ENCODE measurements at places on chromosomes 2 and 18.

DNA sequence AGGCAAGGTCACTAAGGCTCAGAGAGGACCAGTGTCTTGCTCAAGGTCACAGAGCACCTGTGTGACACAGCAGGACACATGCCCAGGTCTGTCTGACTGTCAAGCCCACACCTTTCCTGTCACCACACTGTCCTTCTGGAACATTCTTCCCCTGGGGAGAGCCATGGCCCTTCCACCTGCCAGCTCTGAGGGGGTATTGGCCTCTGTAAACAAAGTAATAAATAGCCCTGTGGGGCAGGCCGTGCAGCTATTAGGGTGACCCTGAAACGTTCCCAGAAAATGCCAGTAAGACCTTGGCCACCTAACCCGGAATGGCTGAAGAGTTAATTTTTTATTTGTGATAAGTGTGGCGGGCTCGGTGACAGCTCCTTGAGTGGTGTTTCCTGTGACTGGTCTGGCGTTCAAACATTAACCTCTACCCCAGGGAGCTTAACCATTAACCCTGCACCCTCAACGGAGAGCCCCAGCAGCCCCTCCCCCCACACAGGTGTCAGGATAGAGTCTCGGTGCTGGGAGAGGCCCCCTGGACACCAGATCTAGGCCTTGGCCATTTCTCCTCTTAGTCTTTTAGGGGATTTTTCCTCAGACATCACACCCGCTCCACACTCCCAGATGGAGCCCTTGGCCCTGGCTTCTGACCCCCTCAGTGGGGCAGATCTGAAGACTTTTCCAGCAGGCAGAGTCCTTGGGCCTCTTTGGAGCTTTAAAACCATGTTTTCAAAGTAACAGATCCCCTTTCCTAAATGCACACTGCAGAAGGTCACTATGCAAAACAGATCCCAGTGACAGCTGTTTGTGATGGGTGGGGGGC is 36.6 kb downstream of the SCTR start:
- no peak for DNase-seq

DNA sequence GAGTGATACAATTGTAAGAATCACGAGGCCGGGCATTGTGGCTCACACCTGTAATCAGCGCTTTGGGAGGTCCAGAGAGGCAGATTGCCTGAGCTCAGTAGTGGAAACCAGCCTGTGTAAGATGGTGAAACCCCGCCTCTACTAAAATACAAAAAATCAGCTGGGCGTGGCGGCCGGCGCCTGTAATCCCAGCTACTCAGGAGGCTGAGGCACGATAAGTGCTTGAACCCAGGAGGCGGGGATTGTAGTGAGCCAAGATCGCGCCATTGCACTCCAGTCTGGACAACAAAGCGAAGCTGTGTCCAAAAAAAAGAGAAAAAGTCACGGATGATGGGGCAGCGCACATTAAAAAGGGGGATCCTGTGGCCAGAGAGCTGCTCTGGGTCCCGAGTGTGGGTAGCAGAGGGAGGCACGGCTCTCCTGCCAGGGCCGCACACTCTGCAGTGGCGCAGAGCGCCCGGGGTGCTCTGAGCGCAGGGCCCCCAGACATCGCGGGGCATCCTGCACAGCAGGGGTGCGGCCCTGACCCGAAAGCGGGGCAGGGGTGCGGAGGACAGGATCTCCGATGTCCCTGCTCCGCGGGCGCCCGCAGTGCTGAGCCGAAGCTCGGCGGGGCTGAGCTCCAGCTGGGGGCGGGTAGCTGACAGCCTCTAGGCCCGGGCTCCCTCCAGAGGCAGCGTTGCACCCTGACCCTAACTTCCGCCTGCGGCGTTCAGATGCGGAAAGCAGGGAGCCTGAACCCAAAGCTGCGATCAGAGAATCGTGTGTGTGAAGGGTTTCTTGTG is 30.4 kb upstream of the RAB6D start:
- no peak for DNase-seq

GRCh38 chr2:234454433-234454832 is 42.4 kb downstream of the ARL4C start:
- DNase-seq = no peak

GRCh38 chr2:162967147-162967546 is 128.6 kb upstream of the KCNH7 start:
- no peak for DNase-seq

DNA sequence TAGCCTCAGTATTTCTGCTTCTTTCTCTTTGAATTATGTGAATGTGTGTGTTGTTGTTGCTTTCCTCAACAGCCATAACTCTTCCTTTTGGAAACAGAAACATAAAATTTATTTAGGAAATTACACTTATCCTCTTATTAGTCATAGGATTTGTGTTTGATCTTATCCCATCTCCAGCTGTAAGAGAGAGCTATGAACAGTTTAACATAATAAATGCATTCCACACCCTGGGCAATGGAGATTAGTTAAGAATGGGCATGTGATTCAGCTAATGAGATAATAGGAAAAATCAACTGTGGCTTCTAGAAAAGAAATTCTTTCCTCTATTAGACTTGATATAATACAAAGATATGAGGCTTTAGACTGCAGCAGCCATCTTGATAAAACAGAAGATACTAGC is 55.0 kb downstream of the SCN7A start:
- DNase-seq = no peak

DNA sequence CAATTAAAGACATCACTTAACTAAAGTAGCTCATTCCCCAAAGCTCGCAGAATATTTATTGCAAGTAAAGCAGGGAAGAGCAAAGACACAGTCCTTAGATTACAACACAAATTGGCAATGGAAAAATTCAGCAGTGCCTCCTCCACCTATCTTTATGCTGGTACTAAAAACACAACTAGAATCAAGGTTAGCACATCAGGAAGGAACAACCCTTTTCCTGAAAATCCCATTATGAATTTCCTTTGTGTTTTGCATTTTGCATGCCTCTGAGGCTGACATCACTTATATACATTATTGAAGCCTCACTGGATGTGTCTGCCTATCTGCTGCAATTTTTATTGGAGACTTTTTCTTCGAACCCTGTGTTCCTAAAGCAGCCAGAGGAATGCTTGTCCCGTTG is 193.8 kb upstream of the STK17B start:
- DNase-seq = no peak

DNA sequence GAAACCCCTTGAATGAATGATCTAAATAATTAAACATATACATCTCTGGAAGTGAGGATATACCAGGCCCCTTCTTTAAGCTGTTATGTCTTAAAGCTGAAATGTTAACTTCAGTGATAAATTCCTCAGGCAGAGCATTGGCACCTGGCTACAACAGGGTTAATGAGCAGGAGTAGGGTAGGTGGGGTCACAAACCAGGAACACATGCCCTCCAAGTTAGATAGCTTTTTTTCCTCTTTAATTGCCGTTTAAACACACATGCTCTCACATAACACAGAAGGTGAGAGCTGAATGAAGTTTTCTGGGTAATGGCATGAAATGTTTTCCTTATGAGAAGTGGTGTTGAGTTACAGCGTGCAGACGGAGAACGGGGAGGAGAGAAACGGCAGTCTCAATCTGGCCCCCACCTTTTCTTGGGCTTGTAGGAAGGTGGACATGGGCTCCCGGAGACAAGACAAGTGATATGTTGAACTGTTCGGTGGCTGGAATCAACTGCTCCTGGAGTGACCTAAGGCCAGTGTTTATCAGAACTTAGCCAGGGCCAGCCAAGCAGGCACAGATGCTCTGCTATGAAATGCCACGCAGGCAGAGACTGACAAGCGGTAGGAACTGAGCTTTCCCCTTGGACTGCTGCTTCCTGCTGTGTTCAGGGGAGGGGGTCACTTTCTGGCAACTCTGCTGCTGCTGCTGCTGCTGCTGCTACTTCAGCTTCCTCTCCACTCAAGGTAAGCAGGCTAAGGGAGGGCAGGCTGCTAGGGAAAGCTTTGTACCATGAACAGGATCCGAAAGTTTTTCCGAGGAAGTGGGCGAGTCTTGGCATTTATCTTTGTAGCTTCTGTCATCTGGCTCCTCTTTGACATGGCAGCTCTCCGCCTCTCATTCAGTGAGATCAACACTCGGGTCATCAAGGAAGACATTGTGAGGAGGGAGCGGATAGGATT is at the start of gene GALNT5:
Gene GALNT5, plus strand, starts transcription at position 394 of the 941 bp plus-strand sequence. Its CDS starts 378 bp downstream, at position 772.
- DNase-seq = no peak

DNA sequence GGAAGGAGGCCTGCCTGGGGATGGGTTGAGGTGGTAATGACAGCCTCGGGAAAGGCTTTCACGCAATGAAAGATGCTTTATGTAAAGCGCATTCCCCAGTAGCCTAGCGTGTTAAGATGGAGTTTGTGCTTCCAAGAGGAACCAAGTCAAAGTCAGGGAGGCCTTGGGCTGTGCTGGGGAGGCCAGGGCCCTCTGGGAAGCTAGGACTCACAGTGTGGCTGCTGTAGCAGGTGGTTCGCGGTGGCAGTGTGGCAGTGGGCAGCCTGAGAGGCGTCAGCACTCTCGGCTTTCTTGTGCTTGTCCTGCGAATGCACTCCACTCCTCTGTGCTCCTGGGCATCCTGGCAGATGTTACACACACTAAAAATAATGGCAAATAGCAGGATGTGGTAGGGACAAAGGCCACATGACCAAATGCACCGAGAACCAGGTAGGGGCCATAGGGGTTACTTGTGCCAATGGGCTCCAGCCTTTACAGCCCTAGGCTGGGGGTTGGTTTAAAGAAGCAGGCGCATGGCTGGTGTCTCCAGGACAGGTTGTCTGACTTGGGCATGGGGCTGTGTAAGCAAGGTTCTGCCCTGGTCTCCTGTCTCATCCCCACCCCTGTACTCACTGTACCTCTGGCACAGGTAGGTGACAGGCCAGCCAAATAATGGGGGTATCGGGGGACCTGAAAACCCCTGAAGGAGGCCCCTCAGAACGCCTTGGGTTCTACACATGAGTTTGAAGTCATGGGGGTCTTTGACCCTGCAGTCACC is 154.4 kb upstream of the TWIST2 start:
- DNase-seq = no peak

DNA sequence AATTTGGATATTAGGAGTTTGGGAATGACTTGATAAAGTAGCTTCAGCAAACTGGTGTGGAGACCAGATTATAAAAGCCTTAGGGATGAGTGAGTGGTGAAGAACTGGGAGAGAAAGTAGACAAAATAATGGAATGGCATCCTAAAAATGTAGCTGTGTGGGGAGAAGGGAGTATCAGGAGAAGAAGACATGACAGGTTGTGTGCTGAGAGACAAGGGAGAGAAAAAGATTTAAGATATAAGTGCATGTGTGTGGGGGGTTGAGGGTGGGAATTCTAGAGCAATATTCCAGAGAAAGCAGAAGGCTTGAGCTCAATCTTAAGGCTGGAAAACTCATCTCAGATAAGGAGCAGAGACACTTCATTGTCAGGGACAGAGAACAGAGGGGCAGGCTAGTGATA is 159.5 kb downstream of the HNMT start:
- no peak for DNase-seq

GRCh38 chr2:230722207-230722885 is 9.7 kb downstream of the CAB39 start:
- DNase-seq = no peak

DNA sequence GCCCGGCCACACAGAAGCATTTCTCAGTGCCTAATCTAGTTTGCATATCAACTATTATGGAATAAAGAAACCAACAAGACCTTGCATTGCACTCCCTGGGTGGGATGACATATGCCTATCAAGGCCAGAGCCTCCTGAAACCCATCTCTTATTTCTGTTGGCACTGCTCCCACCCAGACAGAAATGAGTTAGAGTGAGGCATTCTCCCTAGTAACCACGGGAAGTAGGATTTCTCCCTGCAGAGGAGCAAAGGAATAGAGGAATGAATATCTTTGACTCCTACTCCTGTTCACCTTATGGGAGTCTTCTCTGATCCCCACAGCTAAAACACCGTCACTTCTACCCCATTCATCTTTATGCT is 24.2 kb upstream of the SCYGR1 start:
- no peak for DNase-seq

- no peak for DNase-seq
Observed at GRCh38 chr18:62179213-62179612, 7.6 kb downstream of the PIGN start.

DNA sequence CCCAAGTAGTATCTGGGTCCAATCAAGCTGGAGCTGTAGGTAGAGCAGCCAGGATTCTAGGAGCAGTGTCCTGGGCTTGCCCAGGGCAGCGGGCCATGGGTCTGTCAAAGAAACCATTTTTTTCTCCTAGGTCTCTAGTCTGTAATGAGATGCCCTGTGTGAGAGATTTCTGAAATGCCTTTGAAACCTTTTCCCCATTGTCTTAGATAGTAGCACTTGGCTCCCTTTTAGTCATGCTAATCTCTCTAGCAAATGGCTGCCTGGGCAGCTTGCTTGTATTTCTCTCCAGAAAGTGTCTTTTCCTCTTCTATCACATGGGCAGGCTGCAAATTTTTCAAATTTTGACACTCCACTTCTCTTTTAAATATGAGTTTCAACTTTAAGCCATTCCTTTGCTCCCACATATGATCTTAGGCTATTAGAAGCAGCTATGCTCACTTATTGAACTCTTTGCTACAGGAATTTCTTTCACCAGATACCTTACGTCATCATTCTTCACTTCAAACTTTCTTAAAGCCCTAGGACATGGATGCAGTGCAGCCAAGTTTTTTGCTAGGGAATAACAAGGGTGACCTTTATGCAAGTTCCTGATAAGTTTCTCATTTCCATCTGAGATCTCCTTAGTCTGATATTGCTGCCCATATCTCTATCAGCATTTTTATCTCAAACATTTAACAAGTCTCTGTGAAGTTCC is 890.2 kb upstream of the VRK2 start:
- DNase-seq = no peak

GRCh38 chr2:176577054-176577453 is 307.8 kb downstream of the MTX2 start:
- DNase-seq = no peak

DNA sequence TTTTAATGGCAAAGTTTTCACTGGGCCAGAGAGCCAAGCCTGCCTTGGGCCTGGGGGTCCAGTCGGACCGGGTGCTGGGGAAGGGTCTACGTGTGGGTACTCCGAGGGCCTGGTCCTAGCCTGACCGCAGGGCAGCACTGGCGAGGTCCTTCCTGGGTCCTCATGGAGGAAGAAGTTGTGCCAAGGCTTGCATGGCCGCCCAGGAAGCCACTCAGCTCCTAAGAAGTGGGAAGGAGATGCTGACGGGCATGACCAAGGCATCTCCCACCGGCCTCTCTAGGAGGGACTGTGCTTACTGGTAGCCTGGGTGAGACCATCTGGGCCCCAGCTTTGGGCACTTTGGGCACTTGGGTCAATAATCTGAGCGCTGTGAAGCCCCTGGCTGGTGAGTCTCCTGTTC is 22.6 kb downstream of the CIB4 start:
- no peak for DNase-seq

DNA sequence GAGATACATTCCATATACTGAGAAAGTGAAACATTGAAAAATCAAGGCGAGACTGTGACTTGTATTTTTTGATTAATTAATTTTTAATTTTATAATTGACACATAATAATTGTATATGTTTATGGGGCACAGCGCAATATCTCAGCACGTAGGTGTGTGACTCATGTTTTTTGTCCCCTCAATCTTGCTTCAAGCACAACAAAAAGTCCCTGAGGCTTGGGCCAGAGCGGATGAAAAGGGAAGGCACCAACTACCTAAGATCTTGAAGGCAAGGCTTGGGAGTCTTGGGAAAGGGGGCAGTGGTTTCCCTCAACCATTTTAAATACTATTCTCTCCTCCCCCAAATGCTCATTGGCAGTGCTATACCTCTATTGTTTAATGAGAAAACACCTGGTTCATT is 9.9 kb downstream of the SGPP2 start:
- no peak for DNase-seq

- no peak for DNase-seq
Observed at GRCh38 chr2:227534714-227535113, 62.8 kb downstream of the AGFG1 start.

GRCh38 chr18:79485788-79486355 is 90.1 kb downstream of the NFATC1 start:
- DNase-seq = no peak

Measured in activated CD4-positive, alpha-beta T cell treated with anti-CD3 and anti-CD28 coated beads for 1 hour (primary cell).